Adrenal gland (tissue), 19 donors: ENCODE measurements at places on chromosomes 1 and 21. TPM values are rescaled to one million over a fixed set of nuclear protein-coding genes. Genes with fewer than 3 reads are reported as not detected.

COPA gene
- total RNA-seq: 133 TPM

ATP1A4 gene
- not detected for total RNA-seq

GRCh38 chr1:183693521-183693920 lies 40.4 kb upstream of the APOBEC4 start:
- DNase-seq: no peak

DNA sequence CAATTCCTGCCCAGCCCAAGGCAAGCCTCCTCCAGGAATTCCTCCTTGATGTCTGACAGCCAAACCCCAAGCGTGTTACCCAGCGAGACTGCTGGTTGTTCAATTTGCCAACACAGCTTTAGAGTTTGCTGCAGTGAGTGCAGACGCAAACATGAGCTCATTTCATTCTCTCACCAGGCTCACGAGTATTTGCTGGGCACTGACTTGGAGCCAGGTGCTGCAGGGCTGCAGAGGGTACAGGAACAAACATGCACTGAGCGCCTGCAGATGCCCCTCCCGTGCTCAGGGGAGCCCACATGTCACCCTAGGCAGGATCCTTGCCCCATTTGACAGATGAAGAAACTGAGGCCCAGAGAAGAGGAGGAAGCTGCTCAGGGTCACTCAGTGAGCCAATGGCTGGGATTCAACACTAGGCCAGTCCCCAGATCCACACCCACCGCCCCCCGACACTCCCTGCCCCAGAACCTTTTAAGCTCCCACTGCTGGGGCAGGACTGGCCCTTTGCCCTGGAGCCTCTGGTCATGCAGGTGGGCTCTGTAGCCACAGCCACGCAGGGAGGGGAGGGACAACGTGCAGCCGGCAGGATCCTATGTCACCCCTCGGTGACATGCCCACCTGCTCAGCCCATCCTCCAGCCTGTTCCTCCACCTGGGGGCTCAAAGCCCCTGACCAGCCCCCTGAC lies 363.7 kb downstream of the MATN1 start:
- no peak for DNase-seq

- DNase-seq: peak; percentile 30
Observed at GRCh38 chr1:201019321-201019977, 4.1 kb downstream of the KIF21B start.

- no peak for DNase-seq
Observed at GRCh38 chr1:10800778-10801177, 4.3 kb upstream of the CASZ1 start.

- DNase-seq: no peak
Observed at GRCh38 chr1:17966341-17966740, 141.3 kb upstream of the IGSF21 start.

GRCh38 chr1:22760455-22760854 lies 49.8 kb downstream of the EPHB2 start:
- no peak for DNase-seq

DNA sequence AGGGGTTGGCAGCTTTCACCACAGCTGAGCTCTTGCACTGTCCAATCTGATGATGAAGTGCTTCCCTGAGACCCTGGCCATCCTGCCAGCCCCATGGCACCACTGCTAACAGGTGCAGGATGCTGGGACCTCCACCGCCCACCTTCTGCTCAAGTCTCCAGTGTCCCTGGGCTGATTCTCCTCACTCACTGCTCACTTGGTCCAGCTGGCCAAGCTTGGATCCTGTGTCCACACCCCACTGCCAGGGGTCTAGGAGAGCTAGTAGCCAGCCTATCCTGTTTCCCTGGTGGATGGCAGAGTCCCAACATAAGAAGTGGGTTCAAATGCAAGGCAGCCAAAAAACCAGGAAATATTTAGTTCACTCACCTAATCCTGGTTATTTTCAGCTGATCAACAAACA lies 217.2 kb upstream of the IRF2BP2 start:
- no peak for DNase-seq
